Stimulated activated naive B cell treated with anti-CD40 and anti-IgM and Interleukin-4, amounts not matched to agents 10 μg/mL and 1 μg/mL and 100 μg/mL, for 72 hours (primary cell): ENCODE measurements at places on chromosomes 5 and 9.

DNA sequence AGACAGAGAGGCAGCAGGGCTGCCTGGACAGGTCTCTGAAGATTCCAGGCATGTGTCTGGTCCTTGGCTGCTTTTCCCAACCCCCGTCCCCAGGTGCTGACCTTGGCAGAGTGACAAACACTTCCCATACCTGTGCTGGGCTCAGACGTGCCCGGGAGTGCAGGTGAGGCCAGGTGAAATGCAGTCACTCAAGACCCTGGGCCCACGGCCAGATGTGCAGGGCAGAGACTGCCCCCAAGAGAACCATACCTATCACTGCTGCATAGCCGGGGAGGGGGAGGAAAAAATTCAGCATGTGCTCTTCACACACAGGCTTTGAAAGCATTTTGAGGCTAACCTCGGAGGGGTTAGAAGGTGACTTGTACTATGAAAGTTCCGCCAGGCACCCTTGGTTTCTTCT lies 22.6 kb downstream of the CCNJL start:
- no peak for DNase-seq

GRCh38 chr5:136062366-136063274 lies 33.8 kb downstream of the TGFBI start:
- DNase-seq, result no peak

DNA sequence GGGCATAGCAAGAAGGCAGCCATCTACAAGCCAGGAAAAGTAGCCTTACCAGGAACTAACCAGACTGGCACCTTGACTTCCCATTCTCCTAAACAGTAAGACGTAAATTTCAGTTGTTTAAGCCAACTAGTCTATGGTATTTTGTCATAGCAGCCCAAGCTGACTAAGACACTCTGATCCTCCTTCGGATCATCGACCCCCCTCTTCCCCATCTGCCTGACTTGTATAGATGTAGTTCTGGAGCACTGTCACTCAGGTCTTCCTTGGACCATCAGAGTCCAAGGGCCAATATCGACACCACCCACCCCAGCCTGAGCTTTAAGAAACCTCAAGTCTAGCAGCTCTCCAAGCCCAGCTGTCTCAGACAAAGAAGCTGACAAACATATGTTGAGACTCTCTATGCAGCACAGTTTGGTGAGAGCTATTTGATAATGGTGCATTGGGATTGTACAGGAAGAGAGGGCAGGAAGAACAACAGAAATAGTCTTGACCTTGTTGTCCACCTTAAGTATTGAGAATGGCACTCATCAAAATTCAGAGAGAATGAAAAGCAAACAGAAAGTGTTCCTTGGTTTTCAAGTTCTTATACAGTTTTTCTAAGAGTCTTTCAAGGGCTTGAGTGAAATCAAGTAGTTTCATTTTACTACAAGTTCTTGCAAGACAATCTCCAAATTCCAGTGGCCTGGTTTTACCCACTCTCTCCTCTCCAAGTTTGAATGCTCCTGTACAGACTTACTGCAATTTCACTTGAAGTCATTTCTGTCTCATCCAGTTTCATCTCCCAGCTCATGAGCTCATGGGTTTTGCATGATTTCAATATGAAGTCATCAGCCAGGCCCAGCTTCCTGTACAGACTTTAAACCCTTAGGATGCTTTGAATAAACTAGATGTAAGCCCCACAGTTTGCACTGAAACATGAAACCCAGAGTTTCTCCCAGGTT lies 122.3 kb upstream of the RAI14 start:
- no peak for DNase-seq

DNA sequence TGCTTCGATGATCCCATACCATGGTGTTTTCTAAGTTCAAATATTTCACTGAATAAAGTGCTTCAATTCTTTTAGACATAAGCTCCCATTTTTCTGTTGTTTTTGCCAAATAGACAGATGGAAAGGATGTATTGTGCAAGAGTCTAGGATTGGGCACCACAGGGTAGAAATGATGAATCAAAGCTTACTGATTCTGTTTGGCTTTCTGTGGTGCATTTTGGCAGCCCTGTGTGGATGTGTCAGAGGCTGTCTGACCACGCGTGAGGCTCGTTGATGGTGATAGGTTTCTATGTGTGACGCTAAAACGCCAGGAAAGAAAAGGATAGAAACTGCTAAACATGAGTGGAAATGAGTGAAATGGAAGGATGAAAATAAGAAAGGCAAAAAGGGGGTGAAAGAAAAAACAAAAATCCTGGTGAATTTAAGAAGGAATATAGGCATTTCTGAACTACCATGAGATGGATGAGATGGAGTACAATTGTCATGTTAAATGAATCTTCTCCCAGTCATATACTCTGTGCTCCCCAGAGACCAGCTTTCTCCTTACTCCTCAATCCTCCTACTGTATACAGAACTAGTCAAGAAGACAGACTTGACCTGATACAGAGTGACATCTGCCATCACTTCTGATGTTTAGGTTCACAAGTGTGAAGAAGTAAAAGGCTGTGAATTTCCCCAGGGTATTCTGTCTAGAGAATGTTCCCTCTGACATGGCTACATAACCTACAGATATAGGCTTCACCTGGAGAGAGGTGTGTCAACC lies 54.4 kb downstream of the ANKH start:
- DNase-seq, result no peak

GRCh38 chr9:130523921-130524320 lies 55.5 kb upstream of the FUBP3 start:
- DNase-seq, result no peak

DNA sequence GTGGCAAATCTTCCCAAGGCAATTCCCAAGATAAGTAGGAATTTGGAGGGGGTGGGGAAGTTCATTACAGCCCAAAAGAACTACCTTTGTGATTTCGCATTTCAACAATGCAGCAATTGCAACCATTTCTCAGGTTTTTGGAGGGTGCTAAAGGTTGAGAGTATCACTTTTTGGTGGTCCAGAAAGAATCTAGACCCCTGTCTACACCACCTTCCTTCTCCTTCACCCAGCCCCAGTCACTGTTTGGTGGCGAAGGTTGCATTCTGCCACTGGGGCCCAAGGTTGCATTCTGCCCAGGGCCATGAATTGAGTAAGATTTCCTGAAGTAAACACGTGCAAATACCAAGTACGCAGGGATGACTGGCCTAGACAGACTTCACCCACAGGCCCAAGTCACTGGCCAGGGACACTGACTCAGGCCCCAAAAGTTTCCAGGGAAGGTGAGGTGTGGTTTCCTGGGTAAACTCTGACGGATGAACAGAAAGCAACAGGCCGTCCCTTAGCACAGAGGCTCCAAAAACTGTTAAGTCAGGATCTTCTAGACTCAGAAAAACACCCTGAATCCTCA lies 5.7 kb downstream of the PDE6A start:
- DNase-seq, result no peak

DNA sequence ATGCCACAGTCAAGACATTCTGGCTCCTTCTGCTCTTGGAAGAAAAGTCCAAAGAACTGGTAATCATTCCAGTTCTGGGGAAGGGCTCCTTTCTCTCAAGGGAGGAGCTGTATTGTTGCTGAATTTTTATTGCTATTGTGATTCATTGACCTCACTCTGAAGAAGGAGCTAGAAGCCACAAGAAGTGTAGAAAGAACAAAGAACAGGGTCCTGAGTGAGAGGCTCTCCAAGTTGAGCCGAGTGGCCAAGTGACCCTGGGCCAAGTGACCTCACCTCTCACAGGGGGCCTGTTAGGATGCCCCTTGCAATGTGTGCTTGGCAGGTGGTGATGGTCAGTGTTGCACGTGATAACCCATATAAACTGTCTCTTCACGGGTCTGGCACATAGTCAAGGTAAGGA lies 173.3 kb downstream of the FGF18 start:
- no peak for DNase-seq

GRCh38 chr9:3517377-3518048 lies 8.3 kb downstream of the RFX3 start:
- no peak for DNase-seq

DNA sequence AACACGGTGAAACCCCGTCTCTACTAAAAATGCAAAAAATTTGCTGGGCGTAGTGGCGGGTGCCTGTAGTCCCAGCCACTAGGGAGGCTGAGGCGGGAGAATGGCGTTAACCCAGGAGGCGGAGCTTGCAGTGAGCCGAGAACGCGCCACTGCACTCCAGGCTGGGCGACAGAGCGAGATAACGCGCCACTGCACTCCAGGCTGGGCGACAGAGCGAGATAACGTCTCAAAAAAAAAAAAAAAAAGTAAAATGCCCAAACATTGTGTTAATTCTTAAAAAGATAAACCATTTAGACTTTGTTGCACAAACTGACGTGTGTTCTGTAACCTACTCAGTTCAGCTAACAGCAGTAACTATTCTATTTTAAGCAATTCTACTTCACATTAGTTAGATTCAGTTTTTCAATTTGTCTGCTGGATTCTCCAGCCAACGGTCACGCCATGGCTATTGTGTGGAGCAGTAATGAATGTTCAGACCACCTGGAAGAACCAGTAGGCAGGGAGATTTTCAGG lies 119.3 kb upstream of the MAN2A1 start:
- DNase-seq, result no peak

- no peak for DNase-seq
Observed at GRCh38 chr5:14743601-14744295, 79.2 kb downstream of the OTULIN start.
